ENCODE measurements at places on chromosomes 5 and 9. TPM values are rescaled to one million over a fixed set of nuclear protein-coding genes. Genes with fewer than 3 reads are reported as not detected.

The ZNF462 gene
- 34.5 TPM for total RNA-seq

The ELL2 gene
- total RNA-seq = 40.6 TPM

DNA sequence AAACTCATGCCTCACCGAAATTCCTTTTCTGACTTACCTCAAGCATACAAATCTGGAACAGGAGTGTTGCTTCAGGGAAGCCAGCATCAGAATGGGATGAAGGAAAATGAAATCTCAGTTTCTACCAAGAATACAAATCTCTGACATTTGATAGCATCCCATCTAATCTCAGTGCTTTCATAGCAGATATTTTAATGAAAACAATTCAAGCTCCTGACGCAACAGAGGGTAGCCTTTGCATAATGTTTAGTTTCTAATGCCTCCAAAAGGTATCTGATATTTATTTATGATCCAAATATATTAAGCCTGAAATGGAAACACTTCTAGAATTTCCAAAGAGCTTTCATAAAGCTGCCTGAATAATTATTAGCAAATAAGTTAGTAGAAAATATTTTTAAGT, 251.4 kb downstream of the DEPDC1B start:
- no peaks in the 10 kb centered on the region for H3K36me3 ChIP-seq
- no peak for DNase-seq
- H3K27ac ChIP-seq = no peak overlapping the region
- H3K4me1 ChIP-seq = no peaks in the 10 kb centered on the region
- no peak overlapping the region for H3K4me3 ChIP-seq
- no peaks in the 10 kb centered on the region for H3K27me3 ChIP-seq

DNA sequence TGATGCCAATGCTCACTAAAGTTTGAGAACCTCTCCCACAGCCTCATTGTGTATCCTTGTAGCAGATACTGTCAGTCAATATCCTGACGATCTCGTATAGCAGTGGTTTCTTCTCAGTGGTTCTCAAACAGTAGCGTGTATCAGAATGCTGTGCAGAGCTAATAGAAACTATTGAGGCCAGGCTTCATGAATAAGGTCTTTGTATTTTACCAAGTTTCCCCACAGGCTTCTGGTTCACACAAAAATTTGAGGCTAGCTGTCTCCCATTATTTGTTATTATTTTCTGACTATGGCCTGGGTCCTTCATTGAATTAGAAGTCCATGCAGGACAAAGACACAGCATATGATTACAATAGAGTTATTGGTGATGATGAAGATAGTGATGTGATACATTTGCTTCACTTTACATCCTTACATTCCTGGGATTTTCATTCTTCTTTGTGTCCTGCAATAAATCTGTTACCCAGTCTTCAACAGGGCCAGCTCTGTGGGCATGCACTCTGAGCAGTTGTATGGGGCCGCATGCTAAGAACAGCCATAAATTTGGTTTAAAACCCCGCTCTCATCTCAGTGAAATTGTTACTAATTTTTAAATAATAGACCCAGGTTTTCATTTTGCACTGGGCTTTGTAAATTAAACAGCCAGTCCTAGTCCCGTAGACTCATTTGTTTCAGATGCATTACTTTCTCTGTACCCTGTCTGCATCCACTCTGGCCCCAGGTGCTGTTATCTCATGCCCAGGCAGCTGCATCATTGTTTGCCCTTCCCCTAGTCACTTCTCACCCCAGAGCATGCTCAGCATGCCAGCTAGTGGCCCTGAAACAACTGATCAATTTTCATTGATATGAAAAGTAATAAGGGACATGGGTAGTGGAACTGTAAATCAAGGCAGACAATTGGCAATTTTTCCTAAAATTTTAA, 199.9 kb upstream of the PIK3R1 start:
- H3K4me1 ChIP-seq = peaks cover 2% of the 10 kb centered on the region
- no peaks in the 10 kb centered on the region for H3K27me3 ChIP-seq

DNA sequence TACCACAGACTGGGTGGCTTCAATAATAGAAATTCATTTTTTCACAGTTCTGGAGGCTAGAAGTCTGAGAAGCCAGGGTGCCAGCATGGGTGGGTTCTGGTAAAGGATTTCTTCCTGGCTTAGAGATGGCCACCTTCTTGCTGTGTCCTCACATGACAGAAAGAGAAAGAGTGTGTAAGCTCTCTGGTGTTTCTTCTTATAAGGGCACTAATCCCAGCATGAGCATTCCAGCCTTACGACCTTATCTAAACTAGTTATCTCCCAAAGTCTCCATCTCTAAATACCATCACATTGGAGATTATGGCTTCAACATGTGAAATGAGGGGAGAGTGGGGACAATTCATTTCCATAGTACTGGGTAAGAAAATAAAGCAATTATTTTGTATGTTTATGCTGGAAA, 226.5 kb upstream of the TUSC1 start:
- H3K27me3 ChIP-seq = no peaks in the 10 kb centered on the region
- H3K36me3 ChIP-seq = no peaks in the 10 kb centered on the region
- no peak overlapping the region for H3K27ac ChIP-seq
- H3K4me3 ChIP-seq = no peak overlapping the region
- no peaks in the 10 kb centered on the region for H3K4me1 ChIP-seq

DNA sequence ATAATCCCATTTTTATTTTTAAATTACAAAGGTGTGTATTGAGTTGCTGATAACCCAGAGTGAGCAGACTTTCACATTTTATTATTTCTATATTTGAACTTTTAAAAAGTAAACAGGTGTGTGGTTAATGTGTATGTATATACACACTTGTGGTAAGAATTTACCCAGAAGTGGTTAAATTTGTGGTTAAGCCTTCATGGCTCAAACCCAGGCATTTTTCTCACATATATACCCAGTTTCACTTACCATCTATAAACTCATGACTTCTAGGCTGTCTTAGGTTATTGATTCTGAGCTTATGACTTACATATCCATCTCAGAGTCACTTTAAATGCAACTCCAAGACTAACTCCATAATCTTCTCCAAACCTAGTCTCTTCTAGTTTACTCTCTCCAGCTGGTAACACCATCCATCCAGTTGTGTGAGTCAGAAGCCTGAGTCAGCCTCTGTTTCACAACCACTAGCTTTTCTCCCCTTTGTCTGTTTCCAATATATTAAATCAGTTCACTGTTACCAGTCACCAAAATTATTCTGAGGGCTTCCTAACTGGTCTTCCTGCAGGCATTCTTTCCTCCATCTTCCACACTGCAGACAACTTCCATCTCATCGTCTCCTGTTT, 20.2 kb downstream of the ZBED3 start:
- H3K4me3 ChIP-seq = no peak overlapping the region
- DNase-seq = no peak
- no peaks in the 10 kb centered on the region for H3K27me3 ChIP-seq
- no peaks in the 10 kb centered on the region for H3K4me1 ChIP-seq
- H3K36me3 ChIP-seq = peaks cover 48% of the 10 kb centered on the region

GRCh38 chr5:151115272-151115905, 34.6 kb upstream of the TNIP1 start:
- H3K4me1 ChIP-seq = peaks cover 32% of the 10 kb centered on the region
- no peak overlapping the region for H3K4me3 ChIP-seq
- H3K27me3 ChIP-seq = no peaks in the 10 kb centered on the region
- DNase-seq = no peak
- peaks cover 87% of the 10 kb centered on the region for H3K36me3 ChIP-seq

Measured in esophagus muscularis mucosa (tissue), 4 donors.